ENCODE measurements at places on chromosomes 7 and 10.
A peak's percentile ranks its signal among the peaks of the same experiment; 100 is the strongest.

DNA sequence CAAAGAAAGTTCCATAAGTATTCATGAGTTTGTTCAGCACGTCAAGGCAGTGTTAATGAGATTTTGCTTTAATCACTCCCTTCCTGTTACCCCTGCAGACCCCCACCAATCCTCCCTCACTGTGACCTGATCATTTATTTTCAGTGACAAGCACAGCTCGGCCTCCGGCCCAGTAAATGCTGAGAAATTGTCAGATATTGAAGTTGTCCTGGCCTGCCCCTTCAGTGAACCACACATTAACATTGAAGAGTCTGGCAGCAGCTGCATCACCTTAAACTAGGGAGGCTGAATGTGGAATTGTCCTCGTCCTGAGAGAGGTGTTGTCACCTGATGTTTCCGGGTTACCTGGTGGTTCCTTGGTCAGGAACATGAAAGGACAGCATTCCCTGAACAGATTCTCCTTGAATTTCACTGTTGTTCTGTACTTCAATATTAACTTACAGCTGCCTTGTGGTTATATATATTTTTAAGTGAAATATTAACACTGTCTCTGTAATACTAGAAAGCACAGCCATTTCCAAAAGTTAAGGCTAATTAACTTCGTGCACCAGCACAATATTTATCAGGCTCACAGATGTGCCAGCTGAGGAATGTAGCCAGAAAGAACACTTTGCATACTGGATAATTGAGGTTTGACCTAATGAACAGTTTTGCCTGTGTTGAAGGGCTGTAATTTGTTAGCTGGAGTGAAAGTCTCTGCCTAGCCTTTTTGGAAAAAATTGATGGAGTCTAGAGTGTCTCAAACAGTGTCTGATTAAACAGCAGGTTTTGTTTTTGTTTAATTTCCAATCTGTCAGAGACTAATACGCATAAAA lies 265.3 kb downstream of the HDAC9 start:
- no peak for DNase-seq

DNA sequence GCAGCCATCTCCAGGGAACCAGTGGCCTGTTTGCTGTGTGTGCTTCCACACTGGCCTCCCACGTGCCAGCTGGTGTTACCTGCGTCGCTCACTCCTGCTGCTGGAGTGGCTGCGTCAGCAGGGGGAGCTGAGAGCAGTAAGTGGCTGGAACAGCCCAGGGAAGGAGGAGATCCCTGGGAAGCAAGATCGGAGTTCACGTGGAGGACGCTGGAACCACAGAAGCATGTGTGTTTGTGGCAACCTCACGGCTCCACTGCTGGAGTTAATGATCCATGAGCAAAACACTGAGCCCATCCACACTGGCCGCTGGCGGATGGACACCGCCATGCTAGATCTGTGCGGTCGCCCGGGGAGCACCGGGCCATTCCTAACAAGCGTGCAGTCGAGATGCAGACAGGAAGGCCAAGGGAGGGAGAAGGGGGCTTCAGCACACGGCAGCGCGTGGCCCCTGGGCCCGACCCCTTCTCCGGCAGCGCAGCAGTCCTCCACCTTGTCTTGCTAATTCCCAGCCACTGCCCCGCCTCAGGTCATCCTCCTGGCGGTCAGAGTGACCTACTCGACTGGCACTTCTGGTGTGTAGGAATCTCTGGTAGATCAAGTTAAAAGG lies 68.5 kb upstream of the EEPD1 start:
- peak; percentile 53 for DNase-seq

DNA sequence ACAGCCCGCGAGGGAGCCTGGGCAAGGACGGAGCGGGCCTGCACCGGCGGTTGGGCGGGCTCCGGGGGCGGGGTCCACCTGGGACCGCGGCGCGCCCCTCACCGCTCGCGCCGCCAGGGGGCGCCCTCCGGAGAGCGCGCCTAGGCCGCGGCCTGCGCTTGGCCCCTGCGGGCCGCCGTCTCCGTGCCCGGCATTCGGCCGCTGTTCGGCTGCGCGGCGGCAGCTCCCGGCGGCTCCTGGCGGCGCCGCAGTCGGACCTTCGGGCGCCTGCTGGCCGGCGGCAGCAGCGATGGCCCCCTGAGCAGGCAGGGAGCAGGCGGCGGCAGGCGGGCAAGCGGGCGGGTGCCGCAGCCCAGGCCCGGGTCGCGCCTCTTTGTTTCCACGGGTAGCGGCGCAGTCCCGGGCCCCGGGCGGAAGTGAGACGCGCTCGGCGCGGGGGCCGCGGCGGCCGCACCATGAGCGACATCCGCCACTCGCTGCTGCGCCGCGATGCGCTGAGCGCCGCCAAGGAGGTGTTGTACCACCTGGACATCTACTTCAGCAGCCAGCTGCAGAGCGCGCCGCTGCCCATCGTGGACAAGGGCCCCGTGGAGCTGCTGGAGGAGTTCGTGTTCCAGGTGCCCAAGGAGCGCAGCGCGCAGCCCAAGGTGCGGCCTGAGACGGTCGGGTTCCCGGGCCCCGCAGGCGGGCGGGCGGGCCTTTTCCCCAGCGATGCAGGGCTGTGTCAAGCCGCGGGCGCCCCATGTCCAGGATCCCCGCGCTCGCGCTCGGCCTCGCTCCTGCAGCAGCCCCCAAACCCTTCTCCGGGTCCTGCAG lies at the start of gene INTS15:
Gene INTS15 (plus strand): TSS at position 193 of the 816 bp plus-strand sequence. CDS start 263 bp downstream, at position 456.
- peak; percentile 91 for DNase-seq

DNA sequence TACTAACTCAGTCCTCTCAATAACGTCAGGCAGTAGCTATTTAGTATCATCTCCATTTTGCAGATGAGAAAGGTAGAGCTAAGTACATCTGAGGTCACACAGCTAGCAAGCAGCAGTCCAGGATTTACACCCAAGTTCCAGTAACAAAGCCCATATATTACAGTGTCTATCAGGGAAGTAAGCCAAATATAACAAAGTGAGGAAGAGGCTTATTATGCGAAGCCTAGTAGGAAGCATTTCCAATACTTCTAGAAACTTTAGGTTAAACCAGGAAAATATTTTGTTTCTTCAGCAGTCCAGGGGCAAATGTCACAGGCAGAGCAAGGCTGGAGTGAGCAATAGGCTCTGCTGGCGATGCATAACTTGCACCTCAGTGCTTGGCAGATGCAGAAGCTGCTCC lies 53.9 kb downstream of the NOC3L start:
- no peak for DNase-seq

- no peak for DNase-seq
Observed at GRCh38 chr10:29411666-29412315, 122.9 kb downstream of the LYZL1 start.

GRCh38 chr7:28661826-28662595 lies 249.7 kb downstream of the CREB5 start:
- no peak for DNase-seq

- no peak for DNase-seq
Observed at GRCh38 chr7:216360-217300, 24.3 kb downstream of the FAM20C start.

- no peak for DNase-seq
Observed at GRCh38 chr7:87426160-87426559, 49.3 kb downstream of the ABCB4 start.

- DNase-seq: no peak
Observed at GRCh38 chr7:80272560-80273239, 138.1 kb downstream of the GNAI1 start.

GRCh38 chr10:34295142-34295548 lies 520.0 kb downstream of the PARD3 start:
- DNase-seq: no peak

GRCh38 chr10:62618576-62619412 lies 185.7 kb upstream of the ADO start:
- DNase-seq: peak; percentile 86

DNA sequence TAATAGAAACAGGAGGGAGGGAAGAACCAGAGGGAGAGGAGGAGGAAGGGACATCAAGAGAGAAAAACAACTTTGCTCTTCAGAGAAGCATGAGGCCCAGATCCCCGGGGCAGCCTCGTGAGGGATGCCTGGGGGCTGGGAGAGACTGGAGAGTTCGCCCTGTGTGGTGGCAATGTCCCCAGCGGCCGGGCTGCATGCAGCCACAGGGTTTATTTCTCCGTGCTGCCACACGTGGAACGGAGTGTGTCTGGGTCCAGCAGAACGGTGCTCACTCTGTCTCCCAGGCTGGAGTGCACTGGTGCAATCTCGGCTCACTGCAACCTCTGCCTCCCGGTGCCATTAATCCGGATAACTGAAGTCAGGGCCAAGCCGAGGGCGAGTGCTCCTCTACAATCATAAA lies 257.7 kb downstream of the ACTR3B start:
- DNase-seq: no peak

- peak; percentile 58 for DNase-seq
Observed at GRCh38 chr10:119306986-119307392, 99.6 kb downstream of the GRK5 start.

DNA sequence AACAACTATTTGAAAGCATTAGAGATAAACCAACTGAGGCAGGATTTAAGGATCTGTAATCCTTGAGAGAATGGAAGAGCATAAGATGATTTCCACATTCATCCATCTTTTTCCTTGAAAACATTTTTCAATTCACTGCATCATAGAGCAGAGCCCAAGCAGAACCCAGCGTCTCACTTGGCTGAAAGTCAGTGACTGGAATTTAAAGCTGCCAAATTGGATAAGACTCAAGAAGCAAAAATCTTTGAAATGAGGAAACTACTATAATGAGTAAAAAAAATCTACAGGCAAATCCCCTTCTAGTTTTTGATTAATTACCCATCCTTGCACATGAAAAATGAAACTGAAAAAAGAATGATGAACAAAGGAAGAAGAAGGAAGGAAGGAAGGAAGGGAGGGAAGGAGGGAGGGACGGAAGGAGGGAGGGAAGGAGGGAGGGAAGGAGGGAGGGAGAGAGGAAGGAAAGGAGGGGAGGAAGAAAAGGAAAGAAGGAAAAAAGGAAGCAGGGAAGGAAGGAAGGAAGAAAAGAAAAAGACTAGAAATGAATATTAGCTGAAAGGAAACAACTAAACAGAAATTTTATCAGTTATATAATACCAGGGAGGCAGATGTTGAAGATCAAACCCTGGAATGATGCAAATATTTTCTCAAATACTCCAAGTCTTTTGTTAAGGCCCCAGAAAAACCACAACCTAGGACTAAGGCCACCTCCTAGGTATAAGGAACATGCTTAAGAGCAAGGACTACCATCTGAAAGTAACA lies 336.3 kb upstream of the MAGI2 start:
- peak; percentile 76 for DNase-seq

- DNase-seq: peak; percentile 61
Observed at GRCh38 chr7:30796105-30796869, 25.1 kb downstream of the MINDY4 start.

- DNase-seq: no peak
Observed at GRCh38 chr10:23897861-23898260, 311.1 kb upstream of the KIAA1217 start.

DNA sequence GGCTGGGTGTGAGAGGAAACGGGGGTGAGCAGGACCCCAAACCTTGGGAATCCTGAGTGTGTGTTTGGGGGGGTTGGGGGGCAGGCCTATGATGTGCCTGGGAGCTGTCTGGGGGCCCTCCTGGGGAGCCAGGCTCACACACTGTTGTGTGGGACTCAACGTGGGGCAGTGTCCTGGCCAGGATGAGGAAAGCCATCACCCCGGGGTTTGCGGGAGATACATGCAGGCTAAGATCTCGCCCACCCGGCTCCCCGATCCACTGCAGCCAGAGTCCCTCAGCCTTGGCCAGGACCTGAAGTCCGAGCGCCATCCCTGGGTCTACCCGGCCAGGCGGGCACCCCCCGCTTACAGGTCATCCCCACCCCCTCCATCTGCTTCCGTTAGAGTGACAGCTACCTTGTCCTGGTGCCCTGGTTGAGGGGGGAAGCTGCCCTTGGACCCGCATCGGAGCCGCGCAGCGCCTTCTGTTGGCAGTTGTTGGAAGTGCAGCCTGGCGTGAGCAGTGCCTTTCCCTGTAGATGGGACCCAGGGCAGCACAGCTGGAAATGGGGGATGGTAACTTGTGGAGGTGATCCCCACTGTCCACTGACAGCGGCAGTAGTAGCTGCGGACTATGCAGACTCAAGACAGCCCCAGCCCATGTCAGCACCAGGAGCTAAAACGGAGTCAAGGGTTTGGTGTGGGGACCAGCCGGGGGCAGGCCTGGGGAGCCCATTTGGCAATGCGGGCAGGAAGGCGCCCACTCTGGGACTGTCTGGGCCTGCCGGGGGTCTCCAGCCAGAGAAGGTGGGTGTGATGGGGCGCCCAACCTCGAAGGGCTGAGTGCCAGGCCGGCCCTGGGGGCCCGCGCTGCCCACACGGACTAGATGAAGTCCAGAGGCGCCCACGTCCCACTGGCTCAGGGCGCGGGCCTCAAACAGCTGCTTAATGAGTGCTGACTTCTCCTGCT lies 885.6 kb upstream of the ZNF722 start:
- DNase-seq: no peak

DNA sequence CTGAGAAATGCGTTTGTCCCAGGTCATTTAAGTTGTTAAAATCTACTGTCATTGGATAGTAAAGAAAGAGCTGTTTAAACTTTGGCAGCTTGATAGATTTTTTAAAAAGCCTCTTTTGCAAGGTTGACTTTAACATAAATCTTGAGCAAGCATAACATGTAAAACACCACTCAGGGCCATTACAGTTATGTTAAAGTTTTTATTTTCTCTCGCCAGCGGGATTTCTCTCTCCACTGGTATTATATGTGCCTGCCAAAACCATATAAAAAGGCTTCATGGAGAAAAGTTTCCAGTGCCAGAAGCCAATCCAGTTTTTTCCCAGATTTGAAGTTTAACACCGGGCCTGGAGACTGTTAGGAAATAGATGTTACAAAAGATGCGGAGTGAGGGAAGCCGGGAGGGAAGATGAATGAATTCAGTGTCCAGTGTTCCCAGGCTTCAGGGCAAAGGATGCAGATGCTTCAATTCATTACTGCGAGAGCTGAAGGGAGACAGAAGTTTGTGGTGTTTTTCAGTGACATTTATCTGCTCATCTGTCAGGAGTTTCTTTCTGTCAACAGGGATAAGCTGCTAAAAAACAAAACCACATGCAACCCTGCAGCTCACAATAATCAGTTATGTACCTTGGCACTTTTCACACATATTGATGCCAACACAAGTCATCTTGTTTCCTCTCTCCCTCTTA lies 155.5 kb downstream of the SPAG6 start:
- no peak for DNase-seq

DNA sequence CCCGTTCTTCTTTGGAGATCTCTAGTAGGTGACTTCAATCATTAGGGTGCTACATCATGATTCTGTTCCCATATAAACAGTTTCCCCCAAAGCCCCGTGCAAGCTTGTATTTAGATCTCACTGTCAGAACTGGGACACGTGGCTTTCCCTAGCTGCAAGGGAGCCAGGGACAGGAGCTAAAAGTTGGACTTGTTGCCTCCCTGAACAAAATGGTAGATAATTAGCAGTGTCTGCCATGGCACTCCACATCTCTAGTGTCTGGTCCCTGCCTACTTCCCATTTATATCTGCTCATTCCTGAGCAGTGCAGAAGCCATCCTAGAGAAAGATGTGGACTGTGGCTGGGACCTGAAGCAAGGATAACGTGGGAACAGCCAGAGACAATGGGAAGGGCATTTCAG lies 76.6 kb upstream of the FGFR2 start:
- no peak for DNase-seq

All from GM23248 (cell line).